ENCODE measurements at places on chromosomes 12 and 14.
A peak's percentile ranks its signal among the peaks of the same experiment; 100 is the strongest.

GRCh38 chr12:54173066-54173726 is 15.6 kb downstream of the SMUG1 start:
- DNase-seq: peak; percentile 62

GRCh38 chr12:26838888-26839416 is 6.0 kb upstream of the ITPR2 start:
- no peak for DNase-seq

GRCh38 chr12:54300225-54300731 is 537 bp downstream of the NFE2 start:
- no peak for DNase-seq

DNA sequence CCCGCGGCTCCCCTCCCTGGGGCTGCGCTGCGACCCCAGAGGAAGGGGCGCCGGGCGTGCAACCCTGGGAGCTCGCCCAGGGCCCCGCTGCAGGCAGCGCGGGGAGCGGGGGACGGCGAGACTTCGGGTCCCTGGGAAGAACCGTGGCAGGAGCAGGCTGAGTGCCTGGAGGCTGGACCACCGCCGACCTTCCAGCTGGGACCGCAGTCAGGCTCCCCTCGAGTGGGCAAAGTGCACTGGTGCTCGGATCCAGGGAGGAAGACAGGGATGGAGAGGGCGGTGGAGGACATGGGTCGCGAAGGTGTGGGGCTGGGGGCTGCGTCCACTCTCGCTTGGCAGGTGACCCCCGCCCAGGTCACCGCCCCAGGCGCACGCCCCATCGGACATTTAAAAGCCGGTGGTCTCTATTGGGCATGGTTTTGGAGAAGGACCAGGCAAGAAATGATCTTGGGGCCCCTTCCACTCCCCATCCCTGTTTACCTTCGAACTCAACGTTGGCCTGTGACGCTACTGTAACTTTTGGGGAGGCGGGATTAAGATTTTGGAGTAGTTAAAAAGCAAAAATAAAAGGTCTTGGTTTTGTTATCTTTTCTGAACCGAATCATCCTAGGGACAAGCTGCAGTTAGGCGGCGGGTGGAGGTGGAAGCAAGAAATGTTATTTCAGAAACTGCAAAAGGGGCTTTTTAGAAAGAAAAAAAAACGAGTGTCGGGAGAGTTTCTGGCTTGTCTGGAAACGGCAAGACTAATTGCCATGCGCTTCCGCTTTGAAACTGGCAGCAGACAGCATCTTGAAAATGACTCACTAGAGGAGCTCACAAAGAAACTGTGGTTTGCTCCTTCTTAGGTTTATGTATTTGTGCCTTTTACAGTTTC is 1.0 kb downstream of the ELK3 start:
- DNase-seq: no peak

DNA sequence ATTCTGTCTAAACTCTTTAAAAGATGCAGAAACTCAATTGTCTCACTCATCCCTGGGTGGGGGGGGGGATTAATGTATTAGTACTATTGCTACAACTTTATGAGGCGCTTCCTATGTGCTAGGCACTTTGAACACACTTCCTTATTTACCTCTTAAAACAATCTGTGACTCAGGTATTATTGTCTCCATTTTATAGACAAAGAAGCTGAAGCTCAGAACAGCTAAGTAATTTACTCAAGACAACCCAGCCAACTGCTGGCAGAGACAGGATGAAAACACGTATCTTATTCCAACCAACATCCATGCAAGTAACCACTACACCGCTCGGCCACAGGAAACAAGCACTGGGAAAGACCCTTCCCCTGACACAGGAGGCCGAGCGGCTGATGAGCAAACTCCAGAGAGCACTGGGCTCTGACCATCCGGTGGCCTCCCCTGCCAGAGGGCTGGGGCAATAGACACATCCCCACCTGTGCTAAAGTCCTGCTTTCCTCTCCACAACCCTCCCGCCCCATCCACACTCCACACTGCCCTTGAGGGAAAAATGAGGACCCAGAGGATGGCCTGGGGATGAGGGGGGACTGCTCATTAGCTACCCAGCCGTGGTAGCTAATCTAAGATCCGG is 244.2 kb downstream of the DPF3 start:
- DNase-seq: no peak

DNA sequence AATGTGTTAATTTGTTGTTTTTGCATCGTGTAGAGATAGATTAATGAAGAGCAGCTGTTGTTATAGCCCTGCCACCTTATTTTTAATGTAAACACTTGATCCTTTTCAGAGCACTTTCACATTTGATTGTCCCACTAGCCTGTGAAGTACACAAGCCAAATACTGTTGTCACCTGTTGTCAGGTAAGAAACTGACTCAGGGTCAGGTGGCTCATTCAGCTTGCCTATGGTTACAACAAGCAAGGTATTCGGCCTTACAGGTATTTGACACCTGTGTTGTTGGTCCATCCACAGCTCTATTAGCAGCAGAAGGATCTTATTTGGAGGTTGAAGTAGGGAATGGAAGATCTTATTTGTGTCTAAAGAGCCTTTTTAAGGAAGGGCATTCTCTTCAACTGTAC is 108.9 kb downstream of the GPR135 start:
- DNase-seq: peak; percentile 83

DNA sequence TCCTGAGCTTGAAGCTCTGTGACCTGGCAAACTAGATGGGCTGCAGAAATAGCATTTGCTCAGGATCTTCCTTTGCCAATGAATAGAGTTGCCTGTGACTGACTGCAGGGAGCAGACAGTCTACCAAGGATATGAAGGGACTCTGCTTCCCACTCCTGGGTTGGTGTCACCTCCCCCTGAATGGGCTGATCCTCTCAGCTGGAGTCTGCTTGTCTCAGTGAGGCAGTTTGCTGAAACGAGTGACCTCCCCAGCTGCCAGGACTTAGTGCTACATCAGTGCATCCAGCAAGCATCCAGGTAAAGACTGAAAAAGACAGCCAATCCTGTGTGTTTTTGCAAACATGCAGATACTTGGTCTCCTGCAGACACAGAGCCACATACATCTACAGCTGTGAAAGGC is 28.5 kb downstream of the PAH start:
- no peak for DNase-seq

DNA sequence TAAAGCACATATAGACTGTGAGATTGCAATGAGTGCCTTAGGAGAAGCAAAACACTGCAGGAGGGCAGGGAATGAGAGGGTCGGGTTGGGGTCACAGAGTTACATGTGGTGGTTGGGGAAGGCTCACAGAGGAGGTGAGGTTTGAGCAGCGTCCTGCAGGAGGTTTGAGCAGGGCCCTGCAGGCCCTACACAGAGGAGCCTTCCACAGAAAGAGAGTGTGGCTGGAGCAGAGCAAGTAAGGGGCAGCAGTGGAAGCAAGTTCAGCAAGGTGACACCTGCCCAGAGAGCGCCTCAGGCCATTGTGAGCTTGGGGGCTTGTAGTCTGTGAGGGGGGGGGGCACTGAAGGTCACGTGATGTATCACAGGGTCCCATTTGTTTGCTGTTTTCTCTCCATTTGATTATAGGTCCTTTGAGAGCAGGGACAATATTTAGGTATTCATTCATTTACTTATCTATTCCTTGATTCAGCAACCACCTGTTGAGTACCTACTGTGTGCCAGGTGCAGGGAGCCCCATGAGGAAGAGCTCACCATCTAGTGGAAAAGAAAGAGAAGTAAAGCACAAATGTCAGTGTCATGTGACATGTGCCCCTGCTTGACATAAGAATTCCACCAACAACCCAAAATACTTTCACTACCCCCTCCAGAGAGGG is 56.6 kb downstream of the GALNT16 start:
- DNase-seq: no peak

- DNase-seq: no peak
Measured at GRCh38 chr14:77309131-77309530, 11.6 kb downstream of the POMT2 start.

GRCh38 chr12:124506145-124506831 is 61.1 kb downstream of the NCOR2 start:
- DNase-seq: peak; percentile 53

- DNase-seq: no peak
Measured at GRCh38 chr12:94263011-94263811, 114.8 kb downstream of the PLXNC1 start.

- DNase-seq: no peak
Measured at GRCh38 chr12:114286145-114286544, 119.8 kb downstream of the TBX5 start.

DNA sequence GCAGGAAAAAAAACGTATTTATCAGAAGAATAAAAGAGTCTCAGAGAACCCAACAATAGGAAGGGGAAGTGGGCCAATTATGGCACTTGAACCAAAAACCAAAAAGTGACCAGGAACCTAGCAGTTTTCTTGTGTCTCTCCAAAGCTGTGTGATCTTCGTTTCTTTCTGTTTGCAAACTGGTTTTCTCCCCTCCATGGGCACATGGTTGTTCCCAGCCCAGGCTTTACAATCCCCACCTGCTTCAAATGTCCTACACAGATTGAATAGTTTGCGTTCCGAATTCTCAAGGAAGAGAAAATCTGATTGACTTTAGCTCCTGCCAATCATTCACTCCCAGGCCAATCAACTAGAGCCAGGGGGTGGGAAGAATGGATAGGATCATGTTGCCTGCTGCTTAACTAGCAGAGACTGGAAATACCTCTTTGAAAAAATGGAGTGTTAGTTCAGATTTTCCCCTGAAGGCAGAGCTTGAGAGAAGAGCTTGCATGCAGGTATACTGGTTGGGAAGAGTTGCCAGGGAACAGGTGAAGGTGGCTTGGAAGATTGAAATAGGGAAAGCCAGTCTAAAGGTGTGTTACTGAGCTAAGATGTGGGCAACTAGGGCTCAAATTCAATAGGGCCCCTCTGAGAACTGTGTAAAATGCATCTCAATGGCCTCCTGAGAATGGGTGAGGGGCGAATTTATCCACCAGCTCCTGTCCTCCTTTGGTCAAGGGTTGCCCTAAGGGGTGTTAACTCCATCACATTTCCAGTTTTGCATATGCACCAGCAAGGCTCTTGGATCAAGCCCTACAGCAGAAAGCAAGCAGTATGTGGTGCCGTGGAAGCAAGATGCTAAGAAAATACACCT is 106.4 kb upstream of the SRRM4 start:
- DNase-seq: peak; percentile 10

DNA sequence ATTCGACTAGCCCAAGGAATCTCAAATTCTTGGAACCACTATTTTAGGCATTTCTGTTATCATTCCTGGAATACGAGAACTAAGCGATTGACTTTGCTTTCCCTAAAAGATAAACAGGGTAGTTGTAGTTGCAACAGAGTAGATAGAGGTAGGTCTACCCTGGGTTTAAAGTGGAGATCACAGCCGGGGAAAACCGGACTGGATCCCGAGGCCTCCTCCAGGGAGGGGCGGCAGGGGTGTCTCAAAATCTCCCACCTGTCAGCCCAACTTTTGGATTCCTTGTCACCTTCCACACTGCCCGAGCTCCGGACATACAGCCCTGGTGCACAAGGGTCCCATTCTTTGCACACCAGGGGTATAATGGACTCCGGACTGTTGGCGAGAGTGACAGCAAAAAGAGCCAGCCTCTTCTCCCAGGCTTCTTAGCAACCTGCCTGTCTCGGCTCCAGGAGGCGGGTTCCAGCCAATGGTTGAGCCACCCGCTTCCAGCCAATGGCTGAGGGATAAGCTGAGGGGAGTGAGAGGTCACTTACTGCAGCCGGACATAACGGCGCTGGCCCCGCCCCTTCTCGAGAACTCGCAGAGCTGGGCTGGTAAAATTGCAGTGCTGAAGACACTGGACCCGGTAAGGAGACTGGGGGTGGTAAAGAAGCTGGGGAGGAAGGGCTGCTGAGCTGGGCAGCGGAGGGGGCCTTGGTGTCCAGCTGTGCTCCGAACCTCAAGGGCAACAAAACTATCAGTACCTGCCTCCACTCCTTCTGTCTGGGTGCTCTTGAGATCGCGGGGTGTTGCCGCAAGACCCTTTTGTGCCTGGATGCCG is at the start of gene SUOX:
TSS of gene SUOX (plus strand) at position 562 of the 820 bp plus-strand sequence. CDS start 4,946 bp downstream, outside the sequence.
- DNase-seq: peak; percentile 82

GRCh38 chr14:105019861-105020814 is 745 bp downstream of the CDCA4 start:
- no peak for DNase-seq

DNA sequence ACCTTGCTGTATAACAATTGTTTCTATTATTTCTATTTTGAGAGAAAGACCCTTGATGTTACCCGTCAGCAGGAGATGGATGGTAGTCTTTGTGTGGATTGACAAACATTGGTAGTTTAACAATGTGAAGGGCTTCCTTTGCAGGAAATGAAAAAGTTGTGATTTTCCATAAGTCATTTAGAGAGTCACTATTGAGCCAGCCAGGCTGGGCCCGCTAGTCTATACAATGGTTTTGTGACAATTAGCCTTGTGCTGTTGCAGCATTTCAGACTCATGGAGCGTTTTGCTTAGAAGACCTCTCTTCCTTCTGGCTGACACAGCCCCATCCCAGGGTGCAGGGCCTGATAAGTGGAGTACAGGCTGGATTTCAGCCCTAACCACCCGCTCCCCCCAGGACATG is 18.3 kb upstream of the SLC38A2 start:
- DNase-seq: no peak

DNA sequence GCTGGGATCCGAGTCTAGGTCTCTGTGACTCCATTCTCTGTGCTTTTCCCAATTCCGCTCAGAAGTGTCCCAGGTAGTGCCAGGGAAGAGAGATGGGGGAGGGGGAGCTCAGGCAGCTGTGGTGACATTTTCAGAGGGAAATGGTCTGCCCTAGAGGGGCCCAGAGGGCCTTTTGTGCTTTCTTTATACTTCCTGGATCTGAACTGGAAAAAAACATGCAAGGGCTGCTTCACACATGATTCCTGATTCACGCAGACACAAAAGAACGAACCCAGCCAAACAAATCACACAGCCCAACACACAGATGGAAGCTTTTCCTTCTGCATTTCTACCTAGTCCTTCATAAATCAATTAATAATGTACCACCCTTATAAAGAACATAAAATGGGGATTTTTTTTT is 26.5 kb downstream of the GPR68 start:
- no peak for DNase-seq

DNA sequence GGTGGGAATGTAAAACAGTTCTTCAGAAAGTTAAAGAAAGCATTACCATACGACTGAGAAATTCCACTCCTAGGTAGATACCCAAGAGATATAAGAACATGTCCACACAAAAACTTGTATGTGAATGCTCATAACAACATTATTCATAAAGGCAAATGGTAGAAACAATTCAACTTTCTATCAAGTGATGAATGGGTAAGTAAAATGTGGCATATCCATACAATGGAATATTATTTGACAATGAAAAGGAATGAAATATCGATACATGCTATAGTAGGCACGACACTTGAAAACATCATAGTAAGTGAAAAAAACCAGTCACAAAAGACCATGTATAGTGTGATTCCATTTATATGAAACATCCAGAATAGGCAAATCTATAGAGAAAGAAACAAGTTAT is 71.3 kb downstream of the GALNT8 start:
- DNase-seq: no peak

- peak; percentile 49 for DNase-seq
Measured at GRCh38 chr12:63151623-63152320, 771 bp upstream of the AVPR1A start.
